Airway epithelial cell (primary cell): ENCODE measurements at places on chromosomes 5 and 9. TPM values are rescaled to one million over a fixed set of nuclear protein-coding genes. Genes with fewer than 3 reads are reported as not detected.

The SLC6A18 gene
- total RNA-seq, result not detected in 2 replicates

The SHISAL2B gene
- not detected in 2 replicates for total RNA-seq

The RORB gene
- total RNA-seq, result not detected in 2 replicates

The PDE6A gene
- 0.07 TPM in 1 of 2 replicates, not detected in the other for total RNA-seq

The FUT7 gene
- total RNA-seq, result not detected in 2 replicates

The LCN1 gene
- total RNA-seq, result not detected in 2 replicates

The PFN3 gene
- total RNA-seq, result not detected in 2 replicates

The CTXN3 gene
- total RNA-seq, result not detected in 2 replicates

The APBA1 gene
- total RNA-seq, result 0.65 and 0.85 TPM in 2 replicates

The HRCT1 gene
- 1.1 TPM in 1 of 2 replicates, not detected in the other for total RNA-seq
